Fibroblast of lung (primary cell): ENCODE measurements at places on chromosomes 1 and 21.

DNA sequence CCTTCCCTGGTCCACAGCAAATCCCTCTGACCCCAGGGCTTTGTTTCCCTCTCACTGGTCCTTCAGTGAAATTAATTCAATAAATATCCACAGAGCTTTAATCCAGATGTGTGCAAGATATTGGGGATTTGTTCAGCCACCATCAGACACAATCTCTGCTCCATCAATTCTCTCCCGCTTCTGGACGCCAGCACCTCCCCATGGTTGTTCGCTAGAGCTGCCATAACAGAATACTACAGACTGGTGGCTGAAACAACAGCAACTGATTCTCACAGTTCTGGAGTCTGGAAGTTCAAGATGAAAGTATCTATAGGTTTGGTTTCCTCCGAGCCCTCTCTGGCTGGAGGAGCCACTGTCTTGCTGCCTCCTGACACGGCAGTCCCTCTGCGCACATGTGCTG, 303.9 kb downstream of the SMYD3 start:
- no peaks in the 10 kb centered on the region for H3K27me3 ChIP-seq
- H3K4me1 ChIP-seq: no peaks in the 10 kb centered on the region
- H3K36me3 ChIP-seq: no peaks in the 10 kb centered on the region
- no peak overlapping the region for H3K4me3 ChIP-seq
- no peak overlapping the region for H3K27ac ChIP-seq

DNA sequence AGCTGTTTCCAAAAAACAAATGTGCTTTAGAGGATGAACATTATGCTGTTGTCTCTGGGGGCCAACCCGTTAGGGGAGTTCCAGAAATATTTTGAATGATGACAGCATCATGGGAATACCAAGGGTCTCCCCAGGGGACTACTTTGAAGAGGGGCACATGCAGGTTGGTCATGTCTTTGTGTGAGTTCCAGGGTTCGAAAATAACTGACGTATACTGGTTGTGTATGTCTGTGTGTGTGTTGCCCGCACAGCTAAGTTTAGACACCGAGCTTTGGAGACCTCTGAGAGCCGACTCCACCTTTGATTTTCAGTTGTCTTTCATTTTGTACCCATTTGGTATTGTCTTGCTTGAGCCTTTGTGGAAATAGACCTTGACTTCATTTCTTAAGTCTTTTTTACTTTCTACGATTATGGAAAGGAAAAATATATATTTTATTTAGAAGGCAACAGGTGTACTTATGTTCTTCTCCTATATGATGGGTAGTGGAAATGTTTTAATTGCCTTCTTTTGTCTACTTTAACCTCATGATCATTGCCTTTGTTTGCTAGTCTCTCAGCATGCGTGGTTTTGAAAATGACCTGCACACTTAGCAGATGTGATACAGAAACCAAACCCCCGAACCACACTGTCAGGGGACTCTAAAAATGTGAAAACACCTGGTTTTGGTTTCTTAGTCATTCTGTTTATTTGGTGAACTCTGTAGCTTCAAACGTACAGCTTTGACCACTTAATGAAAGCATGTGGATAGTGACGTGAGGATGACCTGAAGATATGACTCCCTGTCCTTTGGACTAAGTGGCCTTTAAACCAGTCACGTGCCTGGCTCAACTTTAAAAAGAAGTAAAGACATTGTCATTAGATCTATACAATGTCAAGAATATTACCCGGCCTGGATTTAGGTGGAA, 56.5 kb downstream of the GALNT2 start:
- no peaks in the 10 kb centered on the region for H3K27me3 ChIP-seq
- no peak overlapping the region for H3K4me3 ChIP-seq
- H3K4me1 ChIP-seq: peaks cover 9% of the 10 kb centered on the region
- peak; percentile 68 for DNase-seq

- H3K27ac ChIP-seq: no peak overlapping the region
- no peak for DNase-seq
Observed at GRCh38 chr1:69833536-69833935, 265.8 kb downstream of the LRRC7 start.

DNA sequence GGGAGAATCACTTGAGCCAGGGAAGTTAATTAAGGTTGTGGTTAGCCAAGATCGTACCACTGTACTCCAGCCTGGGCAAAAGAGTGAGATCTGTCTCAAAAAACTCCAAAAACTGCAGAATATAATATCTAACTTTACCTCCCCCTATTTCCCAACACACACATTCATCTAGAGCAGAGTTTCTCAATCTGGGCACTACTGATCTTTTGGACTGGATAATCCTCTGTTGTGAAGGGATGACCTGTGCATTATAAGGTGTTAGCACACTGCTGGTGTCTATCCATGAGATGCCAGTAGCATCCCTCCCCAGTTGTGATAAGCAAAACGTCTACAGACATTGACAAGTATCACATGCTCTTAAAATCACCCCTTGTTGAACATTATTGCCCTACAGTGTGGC, 61.8 kb downstream of the RGS13 start:
- no peak for DNase-seq
- no peak overlapping the region for H3K27ac ChIP-seq
- H3K4me1 ChIP-seq: peaks cover 12% of the 10 kb centered on the region
- H3K4me3 ChIP-seq: no peak overlapping the region
- no peaks in the 10 kb centered on the region for H3K36me3 ChIP-seq
- no peaks in the 10 kb centered on the region for H3K27me3 ChIP-seq

- no peaks in the 10 kb centered on the region for H3K4me1 ChIP-seq
- no peaks in the 10 kb centered on the region for H3K36me3 ChIP-seq
- peak; percentile 55 for DNase-seq
- peak overlapping the region; percentile 94 for H3K27ac ChIP-seq
Observed at GRCh38 chr1:28668956-28669723, 556 bp downstream of the GMEB1 start.

DNA sequence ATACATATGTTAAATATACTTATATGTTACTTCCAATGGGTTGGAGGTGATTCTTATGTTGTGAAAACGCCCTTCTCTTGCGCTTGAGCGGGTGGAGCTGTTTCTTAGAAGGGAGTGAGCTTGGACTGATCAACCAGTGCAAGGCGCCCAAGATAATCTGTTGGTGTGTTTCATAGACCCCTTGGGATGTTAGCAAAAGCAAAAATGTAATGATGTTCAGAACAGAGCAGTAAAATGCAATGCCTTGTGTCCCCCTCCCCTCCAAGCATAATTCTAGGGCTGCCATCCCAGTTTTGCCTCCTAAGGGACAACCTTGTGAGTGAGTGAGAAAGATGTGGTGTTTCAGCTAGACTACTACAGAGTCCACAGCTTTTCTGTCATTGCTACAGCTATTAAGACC, 6.2 kb upstream of the CD34 start:
- DNase-seq: no peak
- no peaks in the 10 kb centered on the region for H3K36me3 ChIP-seq
- no peaks in the 10 kb centered on the region for H3K4me1 ChIP-seq
- peaks cover 7% of the 10 kb centered on the region for H3K27me3 ChIP-seq

DNA sequence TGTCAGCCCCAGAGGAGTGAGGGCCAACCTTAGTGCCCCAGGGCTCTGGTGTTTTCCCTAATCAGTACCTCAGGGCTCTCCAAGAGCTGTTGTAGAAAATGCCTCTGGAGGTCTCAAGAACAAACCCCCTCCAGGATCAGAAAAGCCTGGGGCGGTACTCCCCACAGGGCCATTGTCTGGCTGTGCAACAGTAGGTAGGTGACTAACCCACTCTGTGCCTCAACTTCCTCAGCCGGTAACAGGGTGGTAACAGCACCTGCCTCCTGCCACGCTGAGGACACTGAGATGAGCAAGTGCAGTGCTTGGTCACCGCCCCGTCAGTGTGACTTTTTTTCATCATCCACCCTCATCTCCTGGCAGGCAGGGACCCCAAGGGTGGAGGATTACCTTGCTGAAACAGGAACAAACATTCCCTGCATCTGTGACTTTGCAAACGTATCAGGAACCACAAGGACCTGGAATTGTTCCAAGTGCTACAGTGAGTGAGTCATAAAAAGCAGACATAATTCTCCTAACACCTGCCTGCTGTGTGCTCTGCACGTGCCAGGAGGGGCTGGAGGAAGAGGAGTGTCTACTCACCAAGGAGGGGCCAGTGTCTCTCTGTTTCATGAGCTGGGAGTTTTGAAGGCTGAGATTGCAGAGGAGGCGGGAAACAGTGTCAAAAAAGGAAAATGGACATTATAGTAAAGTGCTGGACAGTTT, 440.8 kb downstream of the NPHP4 start:
- H3K4me1 ChIP-seq: no peaks in the 10 kb centered on the region
- no peaks in the 10 kb centered on the region for H3K27me3 ChIP-seq
- H3K36me3 ChIP-seq: no peaks in the 10 kb centered on the region
- H3K27ac ChIP-seq: no peak overlapping the region
- no peak for DNase-seq
- no peak overlapping the region for H3K4me3 ChIP-seq

DNA sequence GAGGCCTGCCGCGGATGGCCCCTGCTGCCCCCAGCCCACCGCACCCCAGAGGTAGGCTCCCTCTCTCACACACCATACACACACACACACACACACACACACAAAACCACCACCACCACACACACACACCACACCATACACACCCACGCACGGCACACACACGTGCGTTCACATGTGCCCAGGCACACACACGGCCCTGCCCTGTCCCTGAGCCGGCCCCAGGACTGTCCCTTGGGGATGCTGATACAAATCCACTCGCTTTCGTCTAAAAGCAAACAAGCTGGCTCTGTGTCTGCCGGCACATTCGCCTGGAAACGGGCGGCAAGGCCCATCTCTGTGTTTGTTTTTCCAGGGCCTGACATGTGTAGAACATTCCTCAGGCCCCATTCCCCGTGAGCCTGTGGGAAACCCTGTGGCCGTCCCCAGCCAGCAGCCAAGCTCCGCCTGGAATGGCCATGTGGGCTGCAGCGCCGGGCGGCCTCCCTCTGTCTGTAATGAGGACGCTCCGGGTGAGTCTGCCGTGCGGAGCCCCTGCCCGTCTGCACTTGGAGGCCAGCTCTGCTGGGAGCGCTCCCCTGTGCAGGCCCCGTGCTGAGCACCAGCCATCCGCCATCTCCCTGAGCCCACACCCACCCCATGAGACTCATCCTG, 67.4 kb downstream of the DMRTB1 start:
- peaks cover 3% of the 10 kb centered on the region for H3K27me3 ChIP-seq
- DNase-seq: peak; percentile 81
- no peaks in the 10 kb centered on the region for H3K36me3 ChIP-seq
- no peak overlapping the region for H3K27ac ChIP-seq

DNA sequence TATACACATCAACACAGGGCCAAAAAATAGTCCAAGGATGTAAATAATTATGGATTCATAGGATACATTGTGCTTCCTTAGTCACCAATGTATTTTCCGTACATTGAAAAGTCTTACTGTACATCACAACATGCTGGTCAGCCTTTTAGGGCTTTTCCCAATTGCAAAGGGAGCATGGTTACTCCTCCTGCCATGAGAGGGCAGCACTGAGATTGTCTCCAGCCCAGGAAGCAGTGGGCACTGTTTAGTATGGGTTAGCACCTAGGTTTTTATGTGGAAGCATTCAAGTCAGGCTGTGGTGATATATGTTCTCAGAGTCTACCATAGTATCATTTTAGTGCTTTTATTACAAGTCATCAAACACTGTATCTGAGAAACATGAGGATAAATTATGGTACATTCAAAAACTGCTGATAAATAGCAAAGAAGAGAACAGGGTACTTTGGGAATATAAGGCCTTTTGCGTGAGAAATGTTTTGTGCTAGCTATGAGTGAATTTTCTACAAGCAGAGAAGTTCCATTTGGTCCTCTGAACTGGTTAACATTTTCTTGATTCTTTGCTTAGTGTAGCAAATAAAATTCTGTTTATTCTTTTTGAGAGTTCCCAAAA, 34.0 kb downstream of the ST6GALNAC5 start:
- peak; percentile 60 for DNase-seq
- no peaks in the 10 kb centered on the region for H3K27me3 ChIP-seq
- H3K36me3 ChIP-seq: no peaks in the 10 kb centered on the region
- H3K4me3 ChIP-seq: no peak overlapping the region

DNA sequence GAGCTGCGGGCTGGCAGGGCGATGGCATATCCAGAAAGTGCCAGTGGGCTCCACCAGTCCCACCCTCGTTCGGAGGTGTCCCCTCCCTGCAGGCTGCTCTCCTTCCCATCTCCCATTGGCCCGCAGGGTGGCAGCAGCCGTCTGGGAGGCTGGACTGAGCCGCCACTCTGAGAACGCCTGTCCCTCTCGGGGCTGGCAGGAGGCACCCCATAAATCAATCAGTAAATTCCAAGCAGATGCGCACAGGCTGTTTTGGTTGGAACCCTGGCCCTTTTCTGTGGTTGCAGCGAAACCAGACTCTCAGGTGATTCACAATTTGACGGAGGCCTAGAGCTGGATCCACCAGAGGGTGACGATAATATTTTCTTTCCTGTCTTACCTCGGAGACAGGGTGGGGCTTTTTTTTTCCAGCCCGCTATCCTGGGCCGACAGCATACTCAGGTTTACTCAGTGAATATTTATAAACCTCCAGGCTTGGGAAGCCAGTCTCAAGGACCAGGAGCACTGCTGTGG, 99.7 kb downstream of the GLIS1 start:
- H3K36me3 ChIP-seq: no peaks in the 10 kb centered on the region
- no peak overlapping the region for H3K4me3 ChIP-seq
- peak; percentile 82 for DNase-seq
- peaks cover 6% of the 10 kb centered on the region for H3K27me3 ChIP-seq
- no peak overlapping the region for H3K27ac ChIP-seq

DNA sequence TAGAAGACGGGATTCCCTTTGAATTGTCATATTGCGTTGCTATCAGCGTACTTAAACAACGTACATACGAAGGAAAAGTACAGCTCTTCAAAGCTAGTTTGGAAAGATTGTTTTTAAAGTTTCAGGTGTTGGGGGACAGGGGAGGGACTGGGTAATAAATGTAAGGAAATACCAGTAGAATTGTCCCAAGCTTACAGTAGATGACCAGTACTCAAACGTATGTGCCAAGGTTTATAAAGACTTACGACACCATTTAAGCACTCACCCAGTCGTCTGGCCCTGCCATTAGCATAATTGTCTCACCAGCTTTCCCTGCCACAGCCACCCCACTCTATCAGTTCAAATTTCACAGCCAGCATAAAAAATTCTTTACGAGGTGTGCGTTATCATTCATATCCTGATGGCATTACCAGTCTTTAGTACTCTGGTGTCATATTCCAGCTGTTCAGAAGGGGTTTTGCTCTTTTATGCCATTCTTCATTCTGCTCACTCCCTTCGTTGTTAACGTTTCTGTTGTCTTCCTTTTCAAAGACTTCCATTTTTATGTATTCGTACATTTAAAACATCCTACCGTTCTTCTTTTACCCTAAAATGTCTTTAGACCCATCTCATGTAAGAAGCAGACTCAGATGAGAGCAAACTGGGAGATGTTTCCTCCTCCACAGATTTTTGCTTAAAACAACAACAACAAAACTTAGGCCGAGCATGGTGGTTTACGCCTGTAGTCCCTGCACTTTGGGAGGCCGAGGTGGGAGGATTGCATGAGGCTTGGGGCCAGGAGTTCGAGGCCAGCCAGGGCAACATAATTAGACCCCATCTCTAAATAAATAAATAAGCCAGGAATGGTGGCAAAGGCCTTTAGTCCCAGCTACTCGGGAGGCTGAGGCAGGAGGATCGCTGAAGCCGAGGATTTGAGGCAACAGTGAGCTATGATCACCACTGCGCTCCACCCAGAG, 1.0 kb upstream of the HP1BP3 start:
- peaks cover 9% of the 10 kb centered on the region for H3K4me1 ChIP-seq
- H3K27ac ChIP-seq: peak overlapping the region; percentile 95
- no peaks in the 10 kb centered on the region for H3K36me3 ChIP-seq
- no peaks in the 10 kb centered on the region for H3K27me3 ChIP-seq
- DNase-seq: peak; percentile 69
